ENCODE measurements at places on chromosomes 4 and X. TPM values are rescaled to one million over a fixed set of nuclear protein-coding genes. Genes with fewer than 3 reads are reported as not detected.
A peak's percentile ranks its signal among the peaks of the same experiment; 100 is the strongest.

DNA sequence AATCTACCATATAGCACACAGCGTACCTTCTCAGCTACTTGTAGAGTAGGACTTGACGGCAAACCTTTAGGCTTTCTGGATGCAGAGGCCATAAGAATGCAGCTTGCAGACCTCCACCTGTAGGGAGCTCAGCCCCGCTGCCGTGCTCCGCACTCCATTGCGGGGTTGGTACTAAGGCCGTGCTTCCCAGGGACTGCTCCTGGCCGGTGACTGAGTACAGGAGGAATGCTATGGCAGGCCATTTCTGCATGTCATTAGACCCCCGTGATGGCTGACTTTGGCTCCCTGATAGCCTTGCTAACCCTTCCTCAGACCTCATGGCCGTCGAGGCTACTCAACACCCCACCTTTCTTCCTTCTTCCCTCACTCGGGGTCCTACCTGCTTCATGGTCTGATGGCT, 26.4 kb downstream of the TIGD2 start:
- DNase-seq, result no peak

GRCh38 chr4:7938266-7938608, 1.4 kb downstream of the AFAP1 start:
- DNase-seq, result peak; percentile 36

GRCh38 chr4:8198906-8199593, at the start of gene SH3TC1:
SH3TC1 (plus strand) TSS chr4:8199290; CDS start chr4:8205195, 5,905 bp downstream.
- peak; percentile 83 for DNase-seq

DNA sequence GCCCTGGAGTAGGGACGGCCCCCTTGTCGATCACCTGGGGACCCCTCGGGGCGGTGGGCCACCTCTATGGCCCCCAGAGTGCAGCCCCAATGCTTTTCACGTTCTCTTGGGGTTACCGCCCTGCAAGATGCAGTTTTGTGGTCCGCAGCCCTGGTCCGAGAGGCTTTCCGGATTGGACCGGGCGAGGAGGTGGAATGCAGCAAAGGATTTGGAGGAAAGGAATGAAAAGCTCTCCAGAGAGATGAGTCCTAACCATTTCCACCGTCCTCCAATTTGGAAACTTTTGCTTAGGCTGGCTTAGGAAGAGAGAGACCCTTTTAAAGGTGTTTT, 601 bp downstream of the SLC25A43 start:
- DNase-seq, result no peak

DNA sequence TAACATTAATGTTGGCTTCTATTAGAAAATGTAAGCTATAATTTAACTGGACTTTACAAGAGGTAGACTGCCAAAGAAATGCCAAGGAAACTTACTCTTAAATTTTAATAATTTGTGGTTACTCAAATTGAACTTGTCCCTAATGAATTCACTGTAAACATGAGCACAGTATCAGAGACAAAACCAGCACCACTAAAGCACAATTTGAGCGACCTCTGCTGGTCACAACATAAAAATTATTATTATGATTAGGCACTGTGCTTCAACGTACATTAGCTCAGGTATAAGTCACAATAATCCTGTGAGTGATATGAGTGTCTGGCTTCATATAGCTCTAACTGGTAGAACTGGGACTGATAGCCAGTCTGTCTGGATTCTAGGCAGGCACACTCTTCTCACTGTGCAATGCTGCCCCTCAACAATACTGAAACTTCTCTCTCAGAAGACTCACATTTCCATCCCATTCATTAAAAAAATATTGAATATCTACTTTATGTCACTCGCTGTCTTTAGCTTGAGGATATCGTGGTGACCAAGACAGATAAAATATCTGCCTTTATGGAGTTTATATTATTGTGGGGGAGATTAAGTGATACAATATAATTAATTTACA, 8.0 kb downstream of the NUDT6 start:
- peak; percentile 51 for DNase-seq

- no peak for DNase-seq
Observed at GRCh38 chr4:113153529-113154101, 104.2 kb downstream of the ANK2 start.

DNA sequence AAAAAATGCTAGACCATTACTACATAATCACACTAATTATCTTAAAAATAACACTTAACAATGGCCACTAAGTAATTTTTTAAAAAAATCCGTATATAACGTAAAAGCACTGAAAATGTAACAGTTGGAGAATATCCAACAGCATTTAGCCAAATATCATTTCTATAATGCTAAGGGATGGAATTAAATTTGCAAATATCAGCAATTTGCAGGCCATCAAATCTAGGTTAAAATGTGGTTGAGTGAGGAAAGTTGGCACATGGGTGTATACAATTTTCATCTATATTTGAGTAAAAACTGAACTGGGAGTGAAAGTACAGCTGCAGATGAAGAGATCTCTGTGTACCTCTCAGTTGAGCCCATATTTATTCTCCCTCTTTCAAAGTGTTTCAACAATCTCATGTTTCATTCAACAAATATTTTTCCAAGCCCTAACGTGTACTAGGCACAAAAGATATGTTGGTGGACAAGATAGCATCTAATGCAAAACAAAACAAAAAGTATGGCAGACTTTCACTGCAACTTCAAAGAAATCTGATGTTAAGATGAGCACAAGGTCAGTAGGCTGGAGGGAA, 63.0 kb downstream of the MBNL3 start:
- DNase-seq, result no peak

Gene GAGE12J
- not detected for total RNA-seq

Gene DGKK
- total RNA-seq, result not detected

Gene PPP2R2C
- not detected for total RNA-seq

Gene KIAA1210
- not detected for total RNA-seq

Gene SLC9B1
- 3.7 TPM for total RNA-seq

Data from activated CD4-positive, alpha-beta T cell treated with anti-CD3 and anti-CD28 coated beads for 36 hours (primary cell).